ENCODE measurements at places on chromosomes 7 and 10.

GRCh38 chr10:6649903-6650302 lies 69.8 kb upstream of the PRKCQ start:
- no peak for DNase-seq

DNA sequence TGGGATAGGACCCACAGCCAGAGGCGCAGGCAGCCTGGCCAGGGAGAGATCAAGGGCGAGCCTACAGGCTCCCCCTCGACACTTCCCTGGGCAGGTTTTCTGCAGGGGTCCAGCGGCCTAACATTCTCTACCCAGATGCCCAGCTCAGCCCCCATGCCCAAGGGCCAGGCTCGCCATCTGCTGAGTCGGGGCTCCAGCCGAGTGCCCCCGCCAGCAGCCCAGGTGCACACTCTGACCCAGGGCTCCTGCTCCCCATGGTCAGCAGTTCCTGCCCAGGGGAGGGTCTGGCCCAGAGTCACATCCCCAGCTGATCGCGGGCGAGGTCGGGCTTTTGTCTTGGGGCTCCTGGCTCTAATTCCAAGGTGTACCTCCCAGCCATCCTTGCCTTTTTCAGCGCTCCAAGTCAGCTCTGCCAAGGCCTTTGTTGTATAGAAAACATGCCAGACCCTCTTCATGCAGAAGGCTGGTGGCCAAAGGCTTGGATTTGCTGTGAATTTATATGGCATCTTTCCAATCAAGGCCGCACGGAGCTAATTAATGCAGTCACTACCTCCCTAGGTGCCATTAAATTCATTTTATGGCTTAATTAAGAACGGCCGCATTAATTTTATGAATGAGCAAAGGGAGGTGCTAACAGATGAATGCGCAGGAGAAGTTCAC lies 120.6 kb downstream of the LRRC18 start:
- DNase-seq = no peak

- DNase-seq = no peak
Measured at GRCh38 chr10:27433976-27434375, 70.1 kb upstream of the RAB18 start.

DNA sequence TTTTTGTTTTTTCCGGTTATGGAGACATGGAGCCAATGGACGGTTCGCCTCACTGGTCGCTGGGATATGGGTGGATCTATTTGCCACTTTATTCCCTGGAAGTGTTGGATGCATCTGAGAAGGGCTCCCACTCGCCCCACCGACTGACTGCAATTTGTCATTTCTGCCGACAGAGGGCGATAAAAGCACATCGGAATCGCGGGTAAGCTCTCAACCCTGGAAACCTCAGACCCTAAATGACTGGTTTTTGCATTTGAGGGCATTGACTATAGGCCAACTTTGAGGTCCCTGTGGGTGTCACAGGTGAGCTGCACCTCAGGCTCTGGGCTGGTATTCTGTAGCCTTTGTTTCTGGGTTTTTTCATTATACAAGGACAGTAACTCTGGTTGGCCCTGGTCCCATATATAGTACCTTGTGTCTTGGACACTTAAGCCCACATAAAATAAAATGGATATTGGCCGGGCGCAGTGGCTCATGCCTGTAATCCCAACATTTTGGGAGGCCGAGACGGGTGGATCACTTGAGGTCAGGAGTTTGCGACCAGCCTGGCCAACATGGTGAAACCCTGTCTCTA lies 11.9 kb upstream of the OPALIN start:
- DNase-seq = peak; percentile 27

DNA sequence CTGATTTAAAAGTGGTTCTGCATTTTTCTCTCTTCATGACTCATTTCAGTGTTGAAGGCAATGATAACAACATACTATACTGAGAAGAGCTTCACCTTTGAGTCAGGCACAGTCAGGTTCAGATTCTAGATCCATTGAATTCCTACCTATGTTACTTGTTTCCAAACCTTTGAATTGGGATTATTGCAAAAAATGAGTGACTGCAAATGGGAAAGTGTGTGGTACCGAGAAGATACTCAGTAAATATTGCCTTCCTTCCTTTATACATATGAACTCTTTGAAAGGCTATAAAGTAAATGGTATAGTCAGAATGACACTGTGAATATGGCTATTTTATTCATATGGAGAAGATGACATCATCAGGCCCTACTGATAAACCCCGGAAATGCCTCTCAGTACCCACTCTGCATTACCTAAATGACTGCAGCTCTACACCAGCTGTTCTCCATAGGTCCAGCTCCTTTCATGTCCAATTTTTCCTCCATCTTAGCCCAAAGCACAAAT lies 66.7 kb upstream of the FGL2 start:
- DNase-seq = no peak

GRCh38 chr7:32583791-32584190 lies 88.5 kb downstream of the AVL9 start:
- no peak for DNase-seq

- no peak for DNase-seq
Measured at GRCh38 chr10:50397312-50398140, 146.2 kb upstream of the ASAH2 start.

DNA sequence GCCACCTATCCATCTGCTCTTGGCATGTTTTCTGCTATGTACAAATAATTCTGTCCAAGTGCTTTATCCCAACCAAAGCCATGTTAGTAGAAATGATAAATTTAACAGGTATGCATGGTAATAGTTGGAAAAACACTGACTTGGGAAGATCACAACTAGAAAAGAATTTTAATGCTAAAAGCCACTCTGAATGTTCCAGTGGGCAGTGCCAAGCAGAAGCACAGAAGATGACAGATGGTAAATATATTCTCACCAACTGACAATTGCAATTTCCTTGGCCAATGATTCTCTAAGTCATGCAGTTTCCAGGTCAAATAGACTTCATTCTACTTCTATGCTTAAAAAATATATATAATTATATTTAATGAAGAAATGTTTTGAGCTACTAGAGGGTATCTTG lies 83.6 kb upstream of the SEMA3C start:
- DNase-seq = no peak

DNA sequence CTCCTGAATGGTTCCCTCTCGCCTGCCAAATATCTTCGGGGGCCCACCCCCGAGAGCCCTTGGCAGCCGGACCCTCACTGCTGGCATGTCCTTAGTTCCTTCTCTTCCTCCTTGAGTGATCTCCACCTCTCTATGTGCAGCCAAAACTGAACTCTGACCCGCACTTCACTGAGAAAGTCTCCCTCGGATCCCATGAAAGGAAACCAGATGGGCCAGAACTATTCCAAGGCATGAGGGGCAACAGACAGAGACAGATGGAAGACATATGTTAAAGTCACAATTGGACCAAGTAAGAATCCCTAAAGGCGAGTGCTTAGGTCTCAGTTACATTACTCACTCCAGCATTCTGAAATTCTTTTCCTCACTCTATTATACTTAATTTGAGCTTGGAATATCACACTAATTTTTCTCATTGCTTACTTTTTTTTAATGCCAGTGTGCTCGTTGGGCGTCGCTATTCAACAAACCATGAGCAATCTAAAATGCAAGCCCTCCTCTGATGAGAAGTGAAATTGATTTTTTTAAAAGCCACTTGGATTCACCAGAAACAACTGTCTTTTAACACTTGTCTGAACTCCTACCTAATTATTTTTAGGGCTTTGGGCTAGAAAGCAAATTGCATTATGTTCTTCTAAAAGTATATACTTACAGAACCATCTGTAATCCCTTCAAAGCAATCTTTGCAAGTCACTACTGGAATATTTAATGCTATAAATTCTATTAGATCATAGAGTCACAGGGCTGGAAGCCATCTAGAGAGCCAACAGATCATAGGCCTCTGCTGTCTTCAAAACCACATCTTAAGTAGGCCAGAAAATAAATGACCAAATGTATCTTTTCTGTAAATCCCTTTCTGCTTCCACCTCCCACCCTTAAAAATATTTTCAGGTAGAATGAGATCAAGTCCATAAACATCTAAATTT lies 43.3 kb upstream of the EZH2 start:
- DNase-seq = no peak

GRCh38 chr10:58585435-58585834 lies 72.8 kb downstream of the BICC1 start:
- DNase-seq = no peak

DNA sequence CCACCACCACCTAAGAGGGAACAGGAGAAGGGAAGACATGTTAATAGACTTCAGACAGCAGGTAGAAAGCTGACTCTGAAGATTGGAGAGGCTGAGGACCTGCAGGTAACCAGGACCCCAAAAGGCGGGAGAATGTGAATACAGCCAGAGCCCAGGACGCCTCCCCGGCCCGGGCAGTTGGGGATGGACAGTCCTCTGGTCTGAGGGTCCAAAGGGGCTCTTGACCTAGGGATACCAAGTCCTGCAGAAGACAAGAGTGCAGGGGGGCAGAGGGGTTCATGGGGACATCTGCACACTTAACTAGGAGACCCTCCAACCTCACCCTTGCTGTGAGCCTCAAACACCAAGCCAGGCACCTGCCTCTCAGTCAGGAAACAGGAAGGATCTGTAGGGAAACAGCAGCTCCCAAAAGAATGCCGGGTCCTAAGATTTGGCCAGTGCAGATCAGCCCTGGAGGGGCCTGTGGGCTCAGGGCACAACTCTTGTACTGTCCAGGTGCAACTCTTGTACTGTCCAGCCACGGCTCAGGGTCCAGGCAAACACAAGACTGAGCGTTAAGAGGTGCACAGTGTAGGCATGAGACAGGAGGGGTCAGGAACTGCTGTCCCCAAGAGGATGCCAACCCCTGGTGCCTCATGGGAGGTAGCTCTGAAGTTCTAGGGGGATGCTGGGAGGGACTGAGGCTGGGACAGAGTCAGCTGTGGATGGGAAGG lies 2.3 kb upstream of the STK32C start:
- no peak for DNase-seq

- no peak for DNase-seq
Measured at GRCh38 chr7:17674166-17674942, 265.9 kb downstream of the SNX13 start.

DNA sequence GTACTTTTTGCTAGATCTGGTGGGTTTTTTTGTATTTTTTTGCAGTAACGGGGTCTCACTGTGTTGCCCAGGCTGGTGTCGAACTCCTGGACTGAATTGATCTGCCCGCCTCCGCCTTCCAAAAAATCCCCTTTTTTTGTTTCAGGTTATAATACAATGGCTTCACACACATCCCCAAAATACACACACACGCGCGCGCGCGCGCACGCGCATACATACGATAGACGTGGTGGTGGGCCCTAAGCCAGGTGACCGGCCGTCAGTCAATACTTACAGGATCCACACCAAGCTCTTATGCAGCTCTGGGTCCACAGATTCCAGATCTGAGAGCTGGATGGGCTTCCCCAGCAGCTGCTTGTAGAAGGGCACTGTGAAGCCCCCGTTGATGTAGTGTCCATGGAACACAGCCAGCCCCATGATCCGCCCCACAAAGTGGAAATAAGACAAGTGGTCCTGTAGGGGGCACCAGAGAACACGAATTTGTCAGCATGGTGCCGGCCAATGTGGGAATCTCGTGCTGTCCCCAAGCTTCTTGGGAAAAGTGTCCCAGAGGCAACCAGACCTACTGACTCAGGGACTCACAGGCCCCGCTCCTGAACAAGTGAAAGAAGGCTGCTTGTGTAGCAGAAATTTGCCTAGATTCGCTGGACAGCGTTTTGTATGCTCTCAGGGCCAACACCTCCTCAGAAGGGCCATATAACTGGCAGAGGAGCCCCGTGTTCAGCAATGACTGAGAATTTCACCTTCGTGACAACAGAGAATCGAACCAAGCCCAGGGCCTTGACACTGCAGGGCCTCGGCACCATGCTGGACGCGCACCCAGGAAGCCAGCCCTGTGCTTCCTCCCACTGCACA lies 103.6 kb downstream of the SMURF1 start:
- peak; percentile 46 for DNase-seq

GRCh38 chr7:147595042-147595441 lies 995.5 kb upstream of the C7orf33 start:
- no peak for DNase-seq

- DNase-seq = no peak
Measured at GRCh38 chr7:22992874-22993840, 20.8 kb downstream of the HYCC1 start.

DNA sequence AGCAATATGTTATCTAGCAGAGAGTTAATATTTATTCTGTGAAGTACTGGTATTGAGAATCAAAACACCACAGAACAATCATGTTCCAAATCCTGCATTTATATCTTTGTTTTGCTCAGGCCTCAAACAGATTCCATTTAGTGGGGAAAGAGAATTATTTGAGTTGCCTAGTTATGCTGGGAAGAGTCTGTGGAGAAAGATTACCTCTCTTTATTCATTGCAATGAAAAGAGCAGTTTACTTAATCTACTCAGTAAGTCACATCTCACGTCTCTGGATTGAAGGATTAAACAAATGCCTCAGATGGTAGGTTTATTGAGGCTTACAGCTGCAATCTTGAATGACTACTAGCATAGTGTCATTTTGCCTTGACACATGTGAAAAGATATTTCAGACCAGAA lies 76.4 kb downstream of the RUNDC3B start:
- DNase-seq = no peak

DNA sequence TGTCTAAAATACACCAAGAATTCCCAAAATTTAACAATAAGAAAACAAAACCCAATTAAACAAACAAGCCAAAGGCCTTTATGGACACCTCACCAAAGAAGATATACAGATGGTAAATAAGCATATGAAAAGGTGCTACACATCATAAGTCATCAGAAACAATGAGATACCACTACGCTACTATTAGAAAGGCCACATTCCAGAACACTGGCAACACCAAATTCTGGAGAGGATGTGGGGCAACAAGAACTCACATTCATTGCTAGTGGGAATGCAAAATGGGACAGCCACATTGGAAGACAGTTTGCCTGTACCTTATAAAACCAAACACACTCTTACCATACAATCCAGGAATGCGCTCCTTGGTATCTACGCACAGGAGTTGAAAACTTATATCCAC lies 291.4 kb downstream of the TNS3 start:
- DNase-seq = no peak

DNA sequence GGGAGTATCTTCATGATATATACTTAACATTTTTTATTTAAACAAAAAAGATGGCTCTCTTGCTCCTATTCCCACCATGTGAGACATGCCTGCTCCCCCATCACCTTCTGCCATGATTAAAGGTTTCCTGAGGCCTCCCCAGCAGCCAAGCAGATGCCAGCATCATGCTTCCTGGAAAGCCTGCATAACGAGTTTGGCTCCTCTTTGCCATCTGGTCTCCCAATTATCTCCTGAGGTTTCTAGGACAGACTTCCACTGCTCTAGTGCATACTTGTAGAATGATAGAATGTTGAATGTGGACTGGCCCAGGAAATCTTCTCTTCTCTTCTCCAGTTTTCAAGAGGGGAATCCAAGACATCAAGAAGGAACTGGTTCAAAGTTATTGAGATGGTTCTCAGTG lies 45.9 kb upstream of the ELAPOR2 start:
- no peak for DNase-seq

DNA sequence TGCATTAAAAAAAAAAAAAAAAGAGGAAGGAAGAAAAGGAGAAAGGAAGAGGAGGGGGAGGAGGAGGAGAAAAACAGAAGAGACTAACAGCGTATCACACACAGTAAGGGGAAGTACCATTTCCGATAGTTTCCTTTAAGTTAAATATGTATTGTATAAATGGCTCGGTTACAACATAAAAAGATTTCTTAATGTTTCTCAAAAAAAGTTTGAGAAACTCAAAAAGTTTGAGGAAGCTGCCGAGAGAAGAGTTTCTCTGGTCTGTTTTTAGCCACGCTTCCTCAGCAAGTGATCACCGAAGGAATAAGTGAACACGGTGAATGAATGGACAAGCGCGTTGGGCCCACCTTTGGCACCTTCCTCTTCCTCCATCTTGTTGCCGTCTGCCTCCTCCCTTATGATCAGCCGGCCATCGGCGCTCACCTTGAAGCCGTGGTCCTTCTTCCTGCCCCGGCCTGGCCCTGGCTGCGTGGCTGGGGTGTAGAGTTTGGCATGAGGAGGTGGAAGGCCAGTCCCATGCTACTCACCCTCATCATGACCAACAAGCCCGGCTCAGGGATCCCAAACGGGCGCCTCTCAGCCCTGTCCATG lies 31.3 kb upstream of the FRAT2 start:
- DNase-seq = no peak

Data from stimulated activated CD8-positive, alpha-beta memory T cell treated with anti-CD3 and anti-CD28 coated beads, Interleukin-12 subunit alpha, Interleukin-12 subunit beta, amount 100 ng/mL, for 1 hour (primary cell).